B cell (primary cell): ENCODE measurements at places on chromosomes 6 and 20.

- DNase-seq, result peak; percentile 19
These were observed 6.6 kb downstream of the ZNF335 start for GRCh38 chr20:45965169-45966002.

- peak; percentile 26 for DNase-seq
These were observed 11.3 kb upstream of the TFAP2A start for GRCh38 chr6:10425975-10426780.

DNA sequence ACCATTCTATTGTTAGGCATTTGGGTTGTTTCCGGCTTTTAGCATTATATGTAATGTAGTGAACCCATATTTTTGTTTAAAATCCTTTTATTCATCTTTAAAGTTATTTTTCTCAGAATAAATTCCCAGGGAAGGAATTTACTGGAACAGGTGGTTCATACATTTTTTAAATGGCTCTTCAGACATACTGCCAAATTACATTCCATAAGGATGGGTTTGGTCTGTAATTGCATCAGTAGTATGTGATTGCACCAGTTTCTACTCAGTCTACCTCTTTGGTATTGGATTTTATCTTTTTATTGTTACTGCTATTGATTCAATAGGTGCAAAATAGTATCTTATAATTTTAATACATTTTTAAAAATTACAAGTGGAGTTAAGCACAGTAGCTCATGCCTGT lies 27.2 kb downstream of the BRPF3 start:
- DNase-seq, result no peak

DNA sequence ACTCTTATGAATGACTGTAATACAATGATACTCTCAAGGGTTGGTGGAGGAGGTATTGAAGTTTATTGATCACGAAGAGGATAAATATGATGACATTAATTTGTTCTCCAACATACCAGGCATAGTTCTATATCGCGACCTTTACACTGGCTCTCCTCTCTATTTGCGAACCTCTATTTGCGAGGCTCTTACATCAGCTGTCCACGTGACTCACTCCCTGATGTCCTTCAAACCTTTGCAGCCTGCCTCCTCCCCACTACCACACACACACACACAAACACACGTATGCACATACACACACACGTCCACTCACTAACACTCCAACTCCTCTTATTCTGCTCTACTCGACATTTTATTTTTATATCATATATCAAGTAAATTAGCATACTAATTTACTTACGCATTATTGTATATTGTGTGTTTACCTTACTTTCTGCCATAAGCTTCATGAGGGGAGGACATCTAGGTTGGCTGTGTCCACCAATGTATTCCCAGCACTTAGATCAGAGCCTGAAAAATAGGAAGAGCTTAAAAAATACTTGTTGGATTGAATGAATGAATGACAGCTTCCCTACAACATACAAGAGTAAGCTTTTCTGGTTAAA lies 53.3 kb upstream of the TNFRSF21 start:
- no peak for DNase-seq

- no peak for DNase-seq
These were observed 83.5 kb downstream of the TRERF1 start for GRCh38 chr6:42368181-42368580.

GRCh38 chr6:119517428-119517827 lies 167.9 kb upstream of the MAN1A1 start:
- DNase-seq, result no peak

GRCh38 chr6:79250107-79250514 lies 15.6 kb upstream of the HMGN3 start:
- DNase-seq, result peak; percentile 26

- DNase-seq, result no peak
These were observed 32.4 kb downstream of the VAPB start for GRCh38 chr20:58421497-58421850.

- DNase-seq, result no peak
These were observed 48.5 kb upstream of the HACE1 start for GRCh38 chr6:104908031-104908887.

DNA sequence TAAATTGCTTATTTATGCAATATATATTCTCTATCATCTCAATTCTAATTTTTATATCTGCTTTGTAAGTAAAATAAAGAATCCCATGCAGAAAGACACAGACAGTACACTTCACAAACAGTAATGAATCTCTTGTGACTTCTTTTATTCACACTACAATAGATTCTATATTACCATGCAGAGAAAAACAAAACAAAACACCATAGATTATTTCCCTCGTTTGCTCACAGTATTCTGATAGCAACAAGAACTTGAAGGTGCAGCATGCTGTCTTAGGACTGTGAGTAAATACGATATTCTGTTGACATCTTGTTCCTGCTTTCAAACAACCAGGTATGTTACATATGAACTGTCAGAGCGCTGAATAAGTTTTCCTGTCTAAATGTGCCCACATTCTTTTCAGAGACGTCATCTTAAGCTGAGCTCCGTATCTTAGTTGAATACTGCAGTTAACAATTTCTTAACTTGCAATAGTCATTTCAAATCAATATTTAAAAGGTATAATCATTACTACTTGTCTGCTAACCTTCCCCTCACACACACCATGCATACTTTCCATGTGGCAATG lies 140.1 kb downstream of the BTBD9 start:
- DNase-seq, result no peak

DNA sequence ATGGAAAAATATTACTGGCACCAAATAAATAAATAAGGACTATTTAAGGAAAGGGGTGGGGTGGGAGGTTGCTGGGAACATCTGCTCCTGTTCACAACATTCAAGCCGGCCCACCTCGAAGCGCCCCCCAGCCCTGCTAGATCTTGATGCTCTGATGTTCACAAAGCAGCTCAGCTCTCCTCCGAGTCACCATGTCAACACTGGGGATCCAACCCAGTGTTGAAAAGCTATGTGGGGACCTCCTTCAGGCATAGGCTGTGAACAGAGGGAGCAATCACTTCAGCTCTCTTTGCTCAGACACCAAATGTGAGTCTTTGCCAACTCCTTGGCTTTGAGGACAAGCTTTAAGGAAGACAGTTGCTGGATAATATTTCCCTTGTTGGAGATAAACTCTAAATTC lies 176.8 kb upstream of the NT5E start:
- DNase-seq, result no peak

GRCh38 chr20:41063442-41063841 lies 34.8 kb downstream of the TOP1 start:
- DNase-seq, result peak; percentile 34

GRCh38 chr6:61909486-61909885 lies 376.5 kb downstream of the KHDRBS2 start:
- DNase-seq, result no peak

DNA sequence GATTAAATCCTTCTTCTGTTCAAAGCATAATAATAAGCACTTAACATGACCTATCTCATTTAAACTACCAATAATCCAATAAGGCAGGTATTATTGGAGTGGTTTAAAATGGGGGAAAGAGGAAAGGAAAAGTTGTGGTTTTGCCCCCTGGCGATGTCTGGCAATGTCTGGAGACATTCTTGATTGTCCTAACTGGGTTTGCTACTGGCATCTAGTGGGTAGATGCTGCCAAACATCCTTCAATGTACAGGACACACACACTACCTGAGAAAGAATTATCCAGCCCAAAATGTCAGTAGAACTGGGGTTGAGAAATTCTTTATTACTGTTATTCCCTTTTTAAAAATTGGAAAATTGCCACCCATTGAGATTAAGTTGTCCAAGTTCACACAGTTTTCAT lies 25.2 kb upstream of the SRSF6 start:
- no peak for DNase-seq

DNA sequence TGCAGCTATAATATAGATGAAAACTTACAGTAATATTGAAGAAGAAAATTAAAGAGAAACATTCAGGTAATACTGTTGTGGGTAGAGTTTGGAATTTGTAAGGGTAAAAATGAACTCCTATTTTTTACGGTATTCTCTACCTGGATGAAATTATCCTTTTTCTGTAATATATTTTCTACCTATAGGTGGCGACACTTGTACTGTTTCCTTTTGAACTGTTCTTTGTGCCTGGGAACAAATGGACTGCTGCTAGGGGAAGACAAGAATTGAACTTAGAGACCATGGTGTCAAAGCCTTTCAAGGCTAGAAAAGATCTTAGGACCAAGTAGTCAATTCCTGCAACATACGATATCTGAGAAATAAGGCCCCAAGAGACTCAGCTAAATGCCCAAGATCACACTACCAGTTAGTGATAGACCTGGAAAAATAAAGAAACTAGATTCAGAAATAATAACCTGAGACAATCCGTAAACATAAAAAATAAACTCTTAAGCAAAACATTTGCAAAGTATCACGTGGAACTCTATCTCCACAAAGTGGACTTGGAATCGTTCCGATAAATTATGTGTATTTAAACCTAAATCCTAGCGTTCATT lies 383.8 kb downstream of the TFAP2A start:
- no peak for DNase-seq

GRCh38 chr6:14001329-14002012 lies 76.7 kb downstream of the RNF182 start:
- no peak for DNase-seq

- DNase-seq, result no peak
These were observed 30.0 kb downstream of the BRPF3 start for GRCh38 chr6:36226438-36227047.

GRCh38 chr6:160949531-160949930 lies 42.0 kb upstream of the MAP3K4 start:
- DNase-seq, result no peak

DNA sequence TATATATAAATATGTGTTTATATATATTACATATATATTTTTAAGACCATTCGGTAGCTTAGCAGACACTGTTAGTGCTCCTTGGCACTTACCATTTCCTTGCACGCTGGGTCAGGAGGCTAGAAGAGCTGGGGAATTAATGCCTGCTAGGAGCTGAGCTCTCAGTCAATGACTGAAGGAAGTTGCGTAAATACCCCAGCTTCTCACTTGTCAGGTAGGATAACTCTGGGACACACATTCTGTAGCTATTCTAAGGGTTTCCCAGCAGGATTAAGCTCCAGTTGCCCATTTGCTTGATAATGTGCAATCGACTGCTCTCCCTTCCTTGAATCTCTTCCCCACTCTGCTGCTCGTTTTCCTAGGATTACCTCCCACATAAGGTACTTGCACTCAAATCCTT lies 15.7 kb upstream of the DNAAF9 start:
- no peak for DNase-seq

DNA sequence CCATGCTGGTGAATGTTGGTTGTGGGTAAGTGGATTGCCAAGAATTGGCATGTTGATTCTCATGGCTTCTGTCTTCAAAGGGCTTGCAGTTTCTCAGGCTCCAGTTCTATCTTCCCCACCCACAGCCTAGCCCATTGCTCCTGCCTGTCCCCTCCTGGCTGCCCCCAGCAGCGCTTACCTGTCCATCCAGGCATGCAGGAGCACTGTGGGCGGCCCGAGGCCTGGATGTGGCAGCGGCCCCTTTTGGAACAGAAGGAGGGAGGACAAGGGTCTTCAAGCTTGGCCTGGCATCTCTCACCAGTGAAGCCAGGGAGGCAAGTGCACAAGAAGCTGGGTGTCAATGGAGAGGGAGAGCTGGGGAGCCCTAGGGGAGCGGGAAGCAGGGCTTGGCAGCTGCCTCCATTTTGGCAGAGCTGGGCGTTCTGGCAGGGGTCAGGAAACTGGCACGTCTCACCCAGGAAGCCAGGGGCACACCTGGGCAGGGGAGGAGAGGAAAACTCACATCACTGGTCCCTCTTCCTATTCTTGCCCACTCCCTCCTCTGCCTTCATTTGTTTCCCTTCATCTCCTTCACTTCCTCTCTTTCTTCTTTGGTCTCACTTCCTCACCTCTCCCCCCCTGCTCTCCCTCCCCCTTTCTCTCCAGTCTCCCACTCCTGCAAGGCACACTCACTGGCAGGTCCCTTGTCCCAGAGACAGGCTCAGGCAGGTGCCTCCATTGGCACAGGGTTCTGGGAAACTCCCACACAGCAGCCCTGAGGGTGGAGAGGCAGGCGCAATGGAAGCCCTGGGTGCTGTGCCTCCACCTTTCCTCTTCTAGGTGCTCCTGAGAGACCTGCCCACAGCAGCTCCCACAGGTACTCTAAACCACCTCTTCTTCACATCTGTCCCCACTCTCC lies 1.3 kb downstream of the NOTCH4 start:
- DNase-seq, result peak; percentile 27

- DNase-seq, result no peak
These were observed 53.5 kb downstream of the AGPAT4 start for GRCh38 chr6:161220346-161220745.

- DNase-seq, result no peak
These were observed 32.3 kb upstream of the SLC22A23 start for GRCh38 chr6:3489027-3489757.

DNA sequence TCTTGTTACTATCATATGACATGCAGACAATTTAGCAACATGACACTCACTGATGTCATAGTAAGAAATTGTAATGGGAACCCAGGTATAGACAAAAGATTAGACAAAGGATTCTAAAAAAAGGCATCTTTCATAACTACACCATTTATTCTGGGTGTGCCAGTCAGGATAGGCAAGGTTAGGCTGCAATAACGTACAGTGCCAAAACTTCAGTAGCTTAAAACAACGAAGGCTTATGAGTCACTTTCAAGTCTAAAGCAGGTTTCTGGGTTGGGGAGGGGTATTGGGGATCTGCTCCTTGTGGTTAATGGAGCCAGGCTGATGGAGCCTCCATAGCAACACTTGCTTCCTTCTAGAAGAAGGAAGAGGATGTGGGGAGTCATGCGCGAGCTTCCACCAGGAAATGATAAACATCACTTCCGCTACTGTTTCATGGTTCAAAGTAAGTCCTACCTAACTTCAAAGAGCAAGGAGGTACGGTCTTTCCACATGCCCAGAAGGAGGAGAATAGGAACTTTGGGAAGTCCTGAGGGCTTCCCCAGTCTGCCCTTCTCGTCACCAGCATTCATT lies 2.0 kb upstream of the GTSF1L start:
- no peak for DNase-seq

DNA sequence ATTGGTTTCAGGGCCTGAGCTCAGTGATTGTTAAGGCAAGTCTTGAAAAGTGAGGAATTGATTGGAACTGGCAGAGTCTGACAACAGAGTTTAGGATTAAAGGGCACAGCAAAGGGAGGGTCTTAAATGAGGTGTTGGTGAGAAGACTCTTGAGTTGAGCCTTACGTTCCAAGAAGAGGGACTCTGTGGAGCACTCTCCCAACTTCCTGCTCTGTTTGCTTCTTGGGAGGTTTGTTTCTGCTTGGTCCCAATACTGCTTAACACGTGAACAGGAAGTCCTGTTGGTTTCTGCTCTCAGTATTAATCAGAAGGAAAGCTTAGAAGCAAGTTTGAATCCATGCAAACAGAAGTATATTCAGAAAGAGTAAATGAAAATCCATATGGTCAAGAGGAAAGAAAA lies 15.6 kb upstream of the SYNDIG1 start:
- no peak for DNase-seq

DNA sequence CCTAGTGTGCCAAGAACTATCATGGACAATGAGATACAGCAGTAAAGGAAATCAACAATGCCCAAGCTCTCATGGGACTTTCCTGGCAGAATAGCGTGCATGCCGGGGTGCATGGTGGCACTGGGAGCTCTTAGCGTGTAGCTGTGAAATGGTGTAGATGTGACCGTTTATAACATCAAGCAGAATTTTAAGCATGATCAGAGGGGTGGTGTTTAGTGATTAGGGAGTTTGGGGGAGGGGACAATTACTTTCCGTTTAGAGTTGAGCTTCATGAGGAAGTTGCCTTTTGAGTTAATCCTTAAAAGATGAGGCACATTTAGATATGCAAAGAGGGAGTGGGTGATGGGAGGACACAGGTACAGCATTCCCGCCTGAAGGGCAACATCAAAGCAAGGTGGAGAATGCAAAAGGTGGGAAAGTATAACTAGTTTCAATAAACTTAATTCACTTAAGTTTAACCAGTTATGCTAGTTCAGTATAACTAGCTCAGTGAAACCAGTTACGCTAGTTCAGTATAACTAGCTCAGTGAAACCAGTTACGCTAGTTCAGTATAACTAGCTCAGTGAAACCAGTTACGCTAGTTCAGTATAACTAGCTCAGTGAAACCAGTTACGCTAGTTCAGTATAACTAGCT lies 661.6 kb downstream of the QKI start:
- DNase-seq, result no peak
